ENCODE measurements at places on chromosomes 2 and 18.

DNA sequence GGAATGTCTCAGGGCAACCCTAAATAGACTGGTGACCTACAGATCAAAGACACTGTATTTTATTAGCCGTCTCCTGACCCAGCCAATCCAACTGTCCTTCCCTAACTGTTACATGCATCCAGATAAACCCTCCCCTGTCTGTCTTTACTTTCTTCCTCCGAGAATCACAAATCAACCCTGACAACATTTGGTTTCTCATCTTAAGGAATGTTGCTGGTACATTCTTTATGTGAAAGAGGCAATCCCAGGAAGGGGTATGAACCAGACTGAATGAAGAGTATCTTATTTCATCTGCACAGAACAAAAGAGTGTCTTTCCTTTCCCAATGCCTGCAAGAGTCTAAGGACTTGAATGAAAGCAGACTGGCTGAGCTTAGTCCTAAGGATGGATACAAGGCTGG lies 113.9 kb upstream of the LTBP1 start:
- no peak for DNase-seq

GRCh38 chr2:229133155-229133772 lies 137.8 kb downstream of the PID1 start:
- peak; percentile 7 for DNase-seq

- DNase-seq: no peak
Measured at GRCh38 chr2:20346565-20347381, 3.9 kb downstream of the PUM2 start.

DNA sequence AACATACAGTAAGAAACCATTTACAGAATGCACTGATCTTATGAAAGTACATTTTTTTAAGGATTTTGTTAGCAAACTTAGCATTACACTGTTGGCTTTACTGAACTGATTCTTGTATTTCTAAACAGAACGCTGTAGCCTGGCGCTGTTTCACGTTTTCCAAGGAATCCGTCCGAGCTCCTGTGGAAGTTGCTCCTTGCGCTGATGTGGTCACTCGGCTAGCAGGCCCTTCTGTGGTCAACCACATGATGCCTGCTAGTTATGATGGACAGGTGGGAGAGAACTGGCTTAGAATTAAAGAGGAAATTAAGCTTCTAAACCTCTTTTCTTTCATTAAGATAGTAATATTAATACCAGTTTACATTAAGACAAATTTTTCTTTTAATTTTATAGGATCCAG lies 76.8 kb downstream of the CEP192 start:
- no peak for DNase-seq

DNA sequence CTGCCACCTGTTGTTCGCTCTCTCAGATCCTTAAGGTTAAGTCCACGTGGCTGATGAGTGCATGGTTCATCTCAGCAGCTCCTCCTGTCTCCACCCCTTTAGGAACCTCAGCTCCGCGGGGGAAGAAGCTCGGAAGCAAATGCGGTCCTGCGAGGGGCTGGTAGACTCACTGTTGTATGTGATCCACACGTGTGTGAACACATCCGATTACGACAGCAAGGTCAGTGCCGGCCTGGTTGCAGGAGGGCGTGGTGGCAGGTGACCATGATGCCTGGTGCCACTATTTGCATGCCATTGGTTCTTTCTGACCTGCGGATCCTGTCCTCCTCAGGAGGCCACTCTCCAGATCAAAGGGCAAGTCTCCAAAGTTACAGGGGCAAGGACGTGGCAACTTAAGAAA lies 133.9 kb upstream of the DAPL1 start:
- DNase-seq: no peak

GRCh38 chr2:118431586-118431985 lies 343.3 kb downstream of the INSIG2 start:
- DNase-seq: no peak

DNA sequence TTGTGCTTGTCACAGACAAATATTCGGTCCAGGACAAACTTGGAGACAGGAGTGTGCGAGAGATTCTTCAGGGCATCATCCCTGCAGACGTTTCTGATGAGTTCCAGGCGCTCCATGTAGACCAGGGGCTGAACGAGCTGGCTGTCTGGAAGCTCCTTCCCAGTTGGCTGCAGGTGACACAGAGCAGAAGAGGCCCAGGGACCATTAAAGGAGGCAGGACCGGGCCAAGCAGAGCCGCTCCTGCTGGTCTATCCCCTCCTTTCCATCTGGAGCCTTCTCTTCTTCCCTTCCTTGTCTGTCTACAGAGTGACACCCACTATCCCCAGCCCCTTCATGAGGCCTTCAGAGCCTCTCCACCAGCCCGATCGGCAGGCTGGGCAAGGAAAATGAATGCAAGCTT lies 19.5 kb downstream of the CHST10 start:
- DNase-seq: no peak

DNA sequence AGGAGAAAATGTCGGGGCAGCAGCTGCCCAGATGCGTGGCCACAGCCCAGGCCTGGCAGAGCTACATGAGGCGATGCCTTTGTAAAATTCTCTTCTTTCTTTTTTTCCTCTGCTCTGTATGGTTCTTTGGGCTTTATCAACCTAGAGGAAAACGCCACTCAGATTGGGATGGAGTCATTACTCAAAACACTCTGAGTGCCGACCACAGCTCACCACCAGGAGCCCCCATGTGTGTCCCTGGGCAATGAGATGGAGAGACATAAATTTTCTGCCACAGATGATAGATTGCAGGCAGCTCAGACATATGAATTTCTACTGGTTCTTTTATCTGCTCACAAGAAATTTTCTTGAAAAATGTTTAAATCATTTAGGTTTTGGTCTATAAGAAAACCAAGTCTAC lies 56.0 kb downstream of the PARD6G start:
- DNase-seq: no peak
